ENCODE measurements at places on chromosomes 1 and 21.

DNA sequence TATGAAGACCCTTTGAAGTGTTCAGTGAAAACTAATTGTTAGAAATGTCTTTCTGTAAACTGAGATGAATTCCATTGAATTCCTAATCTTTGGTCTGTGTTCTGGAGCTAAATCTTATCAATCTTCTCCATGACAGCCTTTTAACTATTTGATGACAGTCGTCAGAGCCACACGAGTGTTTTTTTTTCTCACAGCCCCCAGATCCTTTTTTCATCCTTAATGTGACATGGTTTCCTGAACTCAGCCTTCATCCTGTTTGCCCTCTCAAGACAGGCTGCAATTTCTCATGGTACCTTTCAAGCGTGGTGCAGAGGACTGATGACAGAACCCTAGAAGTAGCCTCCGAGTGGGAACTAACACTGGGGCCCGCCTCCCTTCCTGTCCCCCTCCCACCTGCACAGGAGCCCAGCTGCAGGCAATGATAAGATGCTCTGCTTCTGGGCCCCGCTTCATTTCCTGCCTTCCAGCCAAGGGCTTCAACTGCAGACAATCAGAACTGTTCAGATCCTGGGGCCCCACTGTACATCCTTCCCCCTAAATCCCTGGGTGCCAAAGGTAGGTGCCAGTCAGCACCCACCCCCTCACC lies 114.6 kb upstream of the VAV3 start:
- DNase-seq = peak; percentile 33

- DNase-seq = no peak
These were observed 13.0 kb downstream of the INAVA start for GRCh38 chr1:200907611-200908097.

GRCh38 chr1:66311092-66311491 lies 222.9 kb upstream of the SGIP1 start:
- no peak for DNase-seq

GRCh38 chr1:179082333-179082998 lies 596 bp downstream of the TOR3A start:
- peak; percentile 24 for DNase-seq

- no peak for DNase-seq
These were observed 17.7 kb upstream of the SRSF10 start for GRCh38 chr1:23997812-23998211.

DNA sequence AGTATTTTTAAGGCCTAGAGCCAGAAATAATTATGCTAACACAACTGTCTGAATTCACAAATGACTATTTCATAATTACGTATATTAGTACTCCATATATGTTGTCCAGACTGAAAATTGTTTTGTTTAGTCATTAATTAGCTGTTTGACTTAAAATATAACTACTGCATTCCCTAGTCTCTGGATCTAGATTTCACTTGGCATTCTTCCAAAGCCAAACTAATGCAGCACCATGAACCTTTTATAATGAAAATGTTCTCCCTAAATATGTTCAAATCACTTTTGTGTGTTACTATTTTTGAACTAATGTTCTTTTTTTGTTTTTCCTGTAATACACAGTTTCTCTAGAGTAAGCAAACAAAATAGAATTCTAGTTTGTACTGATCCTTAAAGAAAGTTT lies 46.1 kb downstream of the CAMTA1 start:
- DNase-seq = no peak

DNA sequence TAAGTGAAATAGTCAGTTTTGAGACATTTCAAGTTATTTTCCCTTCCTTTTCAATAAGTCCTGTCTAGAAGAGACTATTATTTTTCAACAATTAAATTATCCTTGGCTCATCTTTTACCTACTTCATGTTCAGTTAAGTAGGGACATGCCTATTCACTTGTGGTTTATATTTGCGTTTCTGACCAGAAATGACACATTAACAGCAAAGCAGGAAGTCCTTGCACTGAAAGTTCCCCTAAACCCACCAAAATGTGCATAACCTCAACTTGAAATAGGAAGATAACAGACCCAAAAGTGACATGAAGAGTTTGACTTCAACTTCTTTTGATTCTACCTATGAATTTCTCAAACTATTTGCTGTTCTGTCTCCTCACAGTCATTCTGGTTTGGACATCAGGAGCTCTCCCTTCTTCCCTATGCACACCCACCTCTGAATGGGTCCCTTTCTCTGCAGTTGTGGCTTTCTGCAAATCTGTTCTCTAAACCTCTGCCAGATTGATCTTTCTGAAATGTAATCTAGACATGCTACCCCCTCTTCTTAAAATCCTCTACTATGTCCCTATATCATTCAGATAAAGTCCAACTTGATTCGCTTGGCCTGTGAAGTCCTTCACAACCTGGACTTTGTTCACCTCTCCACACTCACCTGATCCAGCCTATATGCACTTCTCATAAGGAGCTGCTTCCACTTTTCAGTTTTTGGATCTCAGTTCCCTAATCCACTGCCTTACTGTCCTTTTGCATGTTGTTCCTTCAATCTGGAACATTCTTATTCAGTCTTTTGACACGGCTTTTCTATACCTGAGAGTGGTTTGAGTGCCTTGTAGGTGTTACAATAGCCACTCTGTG lies 661.5 kb upstream of the ADGRL4 start:
- DNase-seq = no peak

- no peak for DNase-seq
These were observed 52.9 kb upstream of the ZNF326 start for GRCh38 chr1:89942014-89942413.

DNA sequence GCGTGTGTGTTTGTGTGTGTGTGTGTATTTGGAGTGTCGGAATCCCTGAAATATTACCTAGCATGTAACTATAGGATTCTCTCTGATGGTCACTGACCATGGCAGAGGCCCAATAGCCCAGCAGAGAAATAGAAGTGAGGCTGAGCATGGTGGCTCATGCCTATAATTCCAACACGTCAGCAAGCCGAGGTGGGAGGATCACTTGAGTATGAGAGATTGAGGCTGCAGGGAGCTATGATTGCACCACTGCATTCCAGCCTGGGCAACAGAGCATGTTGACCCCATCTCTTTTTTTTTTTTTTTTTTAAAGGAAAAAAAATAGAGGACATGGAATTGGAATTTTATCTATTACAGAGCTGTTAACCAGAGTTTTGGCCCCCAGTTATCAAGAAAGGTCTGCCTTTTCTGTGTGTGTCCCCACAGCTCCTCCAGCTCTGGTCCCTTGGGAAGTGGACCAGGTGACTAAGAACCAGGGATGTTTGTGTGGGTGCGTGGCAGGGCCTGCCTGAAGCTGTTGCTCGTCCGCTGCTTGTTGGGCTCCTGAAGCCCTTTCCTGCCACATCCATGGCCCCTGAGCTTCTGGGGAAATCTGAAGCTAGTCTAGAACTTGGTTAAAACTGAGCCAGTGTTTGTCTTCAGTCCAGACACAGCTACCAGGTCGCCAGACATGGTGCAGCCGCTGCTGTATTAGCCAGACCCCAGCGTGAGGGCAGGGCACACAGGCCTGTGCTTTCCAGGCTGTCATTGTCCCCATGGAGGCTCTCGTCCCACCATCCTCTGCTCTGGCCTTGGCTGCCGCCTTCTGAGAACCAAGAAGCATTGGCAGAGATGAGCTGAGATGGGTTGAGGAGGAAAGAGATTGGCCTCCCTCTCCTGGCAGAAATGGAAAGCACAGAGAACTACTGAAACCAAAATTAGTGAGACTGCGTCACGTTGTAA lies 25.5 kb downstream of the CAPN9 start:
- DNase-seq = no peak

DNA sequence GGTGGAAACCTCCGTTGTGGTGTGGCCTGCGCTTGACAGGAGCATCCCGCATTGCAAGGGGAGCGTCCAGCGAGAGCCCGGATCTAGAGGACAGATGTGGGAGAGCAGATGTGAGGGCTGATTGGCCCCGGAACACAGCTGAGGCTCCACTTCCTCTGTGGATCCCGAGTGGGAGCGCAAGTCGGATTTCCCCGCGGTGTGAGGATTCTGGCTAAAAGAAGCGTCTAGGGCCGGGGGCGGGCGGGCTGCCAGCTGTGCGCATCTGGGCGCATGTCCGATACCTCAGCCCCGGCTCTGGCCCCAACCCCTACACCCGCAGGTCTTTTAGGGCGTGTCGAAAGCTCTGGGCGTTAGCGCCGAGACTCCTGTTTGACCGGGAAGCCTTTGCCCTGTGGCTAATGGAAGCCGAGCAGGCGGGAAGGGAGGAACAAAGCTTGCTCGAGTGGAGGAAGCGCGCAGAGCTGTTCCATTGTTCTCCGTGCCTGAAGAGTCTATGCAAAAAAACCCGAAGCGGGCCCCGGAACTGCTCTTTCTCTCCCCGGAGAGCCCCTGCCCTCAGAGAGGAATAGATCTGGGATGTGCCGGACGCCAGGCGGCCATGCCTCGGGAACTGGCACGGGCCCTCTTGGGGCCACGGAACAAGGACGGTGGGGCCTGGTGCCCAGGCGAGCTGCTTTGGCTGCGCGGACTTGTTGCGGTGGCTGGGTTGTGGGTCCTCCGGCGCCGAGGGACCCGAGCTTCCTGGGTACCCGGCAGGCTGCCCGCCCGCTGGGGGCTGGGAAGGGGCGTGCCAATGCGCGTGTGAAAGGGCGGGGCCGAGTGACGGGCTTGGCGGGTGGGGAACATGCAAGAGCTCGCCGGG lies 111.1 kb downstream of the NAV1 start:
- DNase-seq = no peak

GRCh38 chr1:50453266-50453665 lies 30.0 kb upstream of the DMRTA2 start:
- no peak for DNase-seq

DNA sequence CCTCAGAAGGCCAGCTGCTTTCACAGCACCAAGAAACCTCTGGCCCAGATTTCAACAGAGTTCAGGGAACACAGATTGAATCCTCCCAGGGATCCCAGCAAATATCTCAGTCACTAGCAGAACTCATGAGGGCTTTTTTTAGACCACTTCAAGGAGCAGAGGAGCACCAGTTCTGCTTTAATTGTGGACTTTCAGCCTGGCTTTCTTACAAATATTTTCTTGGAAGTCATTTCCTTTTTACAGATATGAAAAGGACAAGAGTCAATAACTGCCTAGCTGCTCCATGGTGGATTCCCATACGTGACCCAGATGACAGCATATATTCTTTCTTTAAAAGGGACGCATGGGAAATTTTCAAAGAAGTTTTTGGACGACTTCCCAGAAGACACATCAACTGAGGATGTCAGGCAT lies 6.4 kb upstream of the LRRC8B start:
- no peak for DNase-seq

GRCh38 chr1:46592823-46593222 lies 11.2 kb downstream of the MKNK1 start:
- DNase-seq = no peak

- no peak for DNase-seq
These were observed 254.9 kb downstream of the RHOU start for GRCh38 chr1:228989992-228990827.

- DNase-seq = no peak
These were observed 181.9 kb upstream of the VAMP3 start for GRCh38 chr1:7589080-7589735.

- no peak for DNase-seq
These were observed 553.6 kb downstream of the PTPRU start for GRCh38 chr1:29789910-29790247.

GRCh38 chr1:23551849-23552248 lies 7.5 kb downstream of the ID3 start:
- DNase-seq = no peak

- DNase-seq = no peak
These were observed 133.6 kb upstream of the POGK start for GRCh38 chr1:166705376-166706289.

DNA sequence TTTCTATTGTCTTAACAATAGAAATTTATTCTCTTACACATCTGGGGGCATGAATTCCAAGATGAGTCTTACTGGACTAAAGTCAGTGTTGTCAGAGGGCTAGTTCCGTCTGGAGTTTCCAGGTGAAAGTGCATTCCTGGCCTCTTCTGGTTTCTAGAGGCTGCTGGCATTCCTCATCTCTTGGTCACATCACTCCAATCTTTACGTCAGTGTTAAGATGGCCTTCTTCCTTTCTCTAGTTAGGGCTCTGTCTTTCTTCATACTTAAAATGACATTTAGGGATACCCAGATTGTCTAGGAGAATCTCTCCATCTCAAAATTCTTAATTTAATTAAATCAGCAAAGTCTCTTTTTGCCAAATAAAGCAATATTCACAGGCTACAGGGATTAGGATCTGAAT lies 13.3 kb upstream of the PDC start:
- DNase-seq = no peak

DNA sequence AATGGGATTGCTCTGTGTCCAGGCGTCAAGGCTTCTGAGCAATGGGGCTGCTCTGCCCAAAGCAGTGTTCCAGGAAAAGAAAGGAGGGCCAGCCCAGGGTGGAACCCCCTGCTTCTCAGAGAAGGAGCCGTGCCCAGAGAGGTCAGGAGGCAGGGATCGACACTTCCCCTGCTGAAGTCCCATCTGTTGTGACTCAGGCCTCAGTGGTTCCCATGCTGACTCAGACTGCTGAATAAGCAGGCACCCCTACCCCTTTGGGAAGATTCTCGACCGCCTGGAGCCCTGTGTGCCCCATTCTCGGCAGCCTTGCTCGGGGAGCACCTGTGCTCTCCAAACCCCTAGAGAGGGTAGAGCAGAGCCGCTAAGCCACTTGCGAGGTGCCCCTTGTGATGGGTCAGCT lies 23.9 kb downstream of the PKP1 start:
- DNase-seq = no peak

DNA sequence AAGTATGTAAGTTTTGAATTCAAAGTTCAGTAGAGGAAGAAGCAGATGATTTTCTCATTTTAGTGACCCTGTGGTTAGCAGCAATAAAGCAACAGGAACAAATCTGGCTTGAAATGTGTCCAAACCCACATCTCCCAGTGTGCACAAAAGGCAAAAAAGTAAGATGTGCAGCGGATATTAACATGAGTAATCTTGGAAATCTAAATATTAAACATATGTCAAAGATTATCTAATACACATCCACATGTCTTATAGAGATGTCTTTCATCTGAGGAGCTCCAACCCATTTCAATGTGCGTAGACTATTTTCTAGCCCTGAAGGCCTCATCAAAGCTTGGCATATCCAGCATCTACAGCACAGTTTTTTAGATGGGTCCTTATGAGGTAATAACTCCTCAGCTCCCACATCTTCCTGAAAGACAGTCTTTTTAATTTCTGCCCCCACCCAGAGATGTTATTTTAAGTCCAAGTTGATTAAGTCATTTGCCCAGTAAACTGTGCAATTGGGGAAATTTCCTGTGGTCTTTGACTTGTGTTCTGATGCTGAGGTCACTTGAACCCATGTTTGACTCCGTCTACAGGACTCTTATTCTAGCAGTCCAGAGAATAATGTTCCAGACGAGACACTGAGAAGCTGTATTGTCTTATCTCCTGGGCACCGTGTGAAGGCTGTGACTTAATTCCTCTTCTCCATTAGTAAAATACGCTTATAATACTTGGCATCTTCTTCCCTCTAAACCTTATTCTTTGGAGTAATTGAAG lies 73.7 kb downstream of the LMO4 start:
- no peak for DNase-seq
